ENCODE measurements at places on chromosomes 6 and 20.

- no peak for DNase-seq
Measured at GRCh38 chr6:92545861-92546260, 873.5 kb downstream of the EPHA7 start.

- DNase-seq, result no peak
Measured at GRCh38 chr6:111692327-111693164, 86.9 kb upstream of the TRAF3IP2 start.

GRCh38 chr6:87152526-87152955 lies 2.8 kb upstream of the ZNF292 start:
- DNase-seq, result peak; percentile 11

GRCh38 chr6:23013776-23014175 lies 444.4 kb downstream of the HDGFL1 start:
- no peak for DNase-seq
